HFFc6 (cell line): ENCODE measurements at places on chromosomes 16 and 17. TPM values are rescaled to one million over a fixed set of nuclear protein-coding genes. Genes with fewer than 3 reads are reported as not detected.

C17orf78 gene
- total RNA-seq: not detected in 3 replicates

LGALS9B gene
- not detected in 2 replicates for total RNA-seq

ASIC2 gene
- not detected in 3 replicates for total RNA-seq

MAPT gene
- 0.33 to 0.42 TPM (median 0.42 TPM) in 3 replicates for total RNA-seq

MAFG gene
- total RNA-seq: 16.5 to 20.1 TPM (median 18.0 TPM) in 3 replicates

KRT222 gene
- not detected in 3 replicates for total RNA-seq

KRT40 gene
- not detected in 3 replicates for total RNA-seq

SCPEP1 gene
- 39.8 and 41.8 TPM in 2 replicates for total RNA-seq

DNA sequence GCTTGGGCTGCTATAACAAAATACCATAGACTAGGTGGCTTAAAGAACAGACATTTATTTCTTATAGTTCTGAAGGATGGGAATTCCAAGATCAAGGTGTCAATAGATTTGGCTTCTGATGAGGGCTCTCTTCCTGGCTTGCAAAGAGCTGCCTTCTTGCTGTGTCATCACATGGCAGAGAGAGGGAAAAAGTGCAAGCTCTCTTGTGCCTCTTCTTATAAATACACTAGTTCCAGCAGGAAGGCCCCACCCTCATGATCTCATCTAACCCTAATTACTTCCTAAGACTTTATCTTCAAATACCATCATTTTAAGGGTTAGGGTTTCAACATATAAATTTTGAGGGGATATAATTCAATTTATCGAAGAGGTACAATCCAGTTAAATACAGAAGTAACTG lies 30.6 kb downstream of the ABCA9 start:
- DNase-seq: no peak

DNA sequence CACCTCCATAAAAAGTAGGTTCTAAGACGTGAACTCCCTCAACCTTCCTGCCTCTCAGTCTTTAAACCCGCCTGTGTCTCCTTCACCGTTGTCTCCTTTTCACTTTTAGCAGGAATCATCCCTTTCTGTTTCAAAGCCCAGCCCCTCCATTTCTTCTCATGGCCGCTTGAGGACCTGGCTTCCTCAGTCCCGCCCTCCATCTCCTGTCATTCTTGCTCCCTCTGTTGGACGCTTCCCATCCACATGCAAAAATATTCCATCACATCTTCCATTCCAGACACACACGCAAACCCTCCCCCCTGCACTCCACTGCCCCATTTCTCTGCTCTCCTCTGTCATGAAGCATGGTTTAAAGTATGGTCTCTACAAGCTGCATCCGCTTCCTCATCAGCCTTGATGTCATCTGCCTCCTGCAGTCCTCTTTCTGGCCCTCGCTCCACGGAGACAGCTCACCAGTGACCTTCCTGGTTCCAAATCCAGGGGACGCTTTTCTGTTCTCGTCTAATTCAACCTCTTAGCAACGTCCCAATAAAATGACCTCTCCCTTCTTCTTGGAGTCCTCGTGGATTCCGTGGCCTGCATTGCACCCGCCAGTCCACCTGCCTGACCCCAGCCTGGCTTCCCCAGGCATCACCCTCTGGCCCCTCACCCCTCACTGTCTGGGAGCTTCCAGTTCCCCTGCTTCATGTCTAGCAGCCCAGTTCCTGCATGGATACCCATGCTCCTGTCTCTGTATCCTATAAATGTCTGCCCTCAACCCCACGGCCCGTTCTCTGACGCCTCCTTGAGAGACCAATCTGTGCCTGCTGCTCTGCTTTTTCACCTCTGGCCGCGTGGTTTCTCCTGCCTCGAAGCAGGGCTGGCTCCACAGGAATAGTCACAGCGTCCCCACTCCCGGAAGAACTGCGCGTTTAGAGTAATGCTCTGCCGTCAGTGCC lies 26.2 kb downstream of the ANKRD40 start:
- DNase-seq: peak; percentile 71

DNA sequence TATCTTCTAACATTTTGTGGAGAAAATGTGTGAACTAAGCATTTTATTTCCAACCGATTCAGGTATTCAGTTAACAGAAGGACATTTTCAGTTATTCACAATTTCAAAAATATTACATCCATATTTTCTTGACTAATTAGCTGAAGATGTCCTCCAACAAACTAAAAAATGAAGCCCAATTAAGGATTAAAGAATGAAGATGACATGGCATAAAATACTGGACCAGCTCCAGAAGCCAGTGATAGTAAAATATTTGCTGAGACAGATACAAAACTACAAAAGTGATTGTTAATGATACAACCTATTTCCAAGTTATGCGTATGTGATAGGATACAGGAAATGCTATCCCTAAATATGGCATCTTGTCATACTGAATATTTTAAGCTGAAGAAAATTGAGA lies 48.6 kb downstream of the PMP22 start:
- no peak for DNase-seq

DNA sequence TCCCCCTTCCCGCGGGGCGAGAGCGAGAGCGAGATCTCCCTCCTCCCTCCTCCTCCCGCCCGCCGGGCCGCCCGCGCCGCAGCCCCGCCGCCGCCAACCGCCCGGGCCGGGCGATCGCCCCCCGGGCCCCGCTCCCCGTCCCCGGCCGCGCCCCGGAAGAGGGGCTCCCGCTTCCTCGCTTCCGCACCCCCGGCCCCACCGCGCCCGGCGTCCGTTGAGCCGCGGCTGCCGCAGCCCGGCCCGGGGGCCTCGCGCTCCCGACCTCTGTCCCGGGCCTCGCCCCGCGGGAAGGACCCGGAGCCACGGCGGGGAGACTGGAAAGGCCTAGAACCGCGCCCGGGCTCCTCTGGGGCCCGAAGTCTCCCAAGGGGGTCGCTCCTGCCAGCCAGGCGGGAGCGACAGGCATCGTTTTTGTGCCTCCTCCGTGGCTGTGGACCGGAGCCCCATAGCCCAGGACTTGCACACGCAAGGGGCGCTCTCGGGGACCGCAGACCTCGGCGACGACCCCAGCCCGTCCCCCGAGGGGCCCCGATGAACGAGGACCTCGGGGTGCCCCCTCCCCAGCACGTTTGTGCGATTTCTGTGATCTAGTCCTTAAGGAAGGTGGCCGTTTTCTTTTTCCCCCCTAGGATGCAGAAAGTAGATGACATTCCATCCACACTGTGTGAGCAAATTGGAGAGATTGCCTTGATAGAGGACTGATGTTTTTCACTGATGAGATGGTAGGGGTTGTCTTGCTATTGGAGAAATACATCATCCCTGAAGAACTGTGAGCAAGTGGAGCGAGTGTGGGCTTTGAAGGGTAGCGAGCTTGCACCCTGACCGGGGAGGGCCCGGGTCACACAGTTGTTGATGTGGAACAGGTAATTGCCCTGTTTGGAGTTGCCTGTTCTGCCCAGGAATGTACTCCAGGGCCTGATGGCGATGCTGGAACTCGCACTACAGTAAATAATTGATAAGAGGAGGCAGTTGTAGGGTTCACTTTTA lies 611 bp downstream of the BANP start:
- no peak for DNase-seq

DNA sequence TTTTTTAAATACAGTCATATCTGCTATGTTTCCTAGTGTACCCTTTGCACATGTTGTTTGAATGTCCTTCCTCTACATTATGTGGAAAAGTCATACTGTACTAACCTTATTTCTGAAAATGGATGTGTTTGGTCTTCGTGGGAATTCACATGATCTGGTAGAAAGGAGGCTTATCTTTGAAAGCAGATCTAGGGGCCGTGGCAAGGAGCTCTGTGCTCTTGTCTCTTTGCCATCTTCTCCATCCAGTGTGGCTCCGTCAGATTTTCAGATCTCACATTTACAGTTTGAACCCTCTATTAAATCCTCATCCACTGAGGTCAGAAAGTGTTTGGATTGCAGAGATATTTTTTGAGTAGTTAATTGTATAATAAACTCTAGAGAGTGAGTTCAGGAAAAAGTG lies 32.9 kb downstream of the MAP2K4 start:
- DNase-seq: no peak

DNA sequence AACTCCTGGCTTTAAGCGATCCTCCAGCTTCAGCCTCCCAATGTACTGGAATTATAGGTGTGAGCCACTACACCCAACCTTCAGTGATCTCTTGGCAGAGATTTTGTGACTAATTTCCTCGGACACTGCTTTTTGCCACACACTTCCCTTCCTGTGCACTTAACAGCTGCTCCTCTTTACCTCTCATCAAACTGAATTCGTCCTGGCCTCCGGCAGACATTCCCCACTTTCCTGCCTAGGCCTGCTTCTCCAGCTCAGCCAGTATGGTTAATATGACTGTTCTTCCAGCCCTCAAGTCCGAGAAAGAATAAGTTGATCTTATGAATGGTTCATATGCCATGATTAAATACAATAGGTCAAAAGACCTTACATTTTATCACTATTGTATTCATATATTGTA lies 69.0 kb upstream of the MTMR4 start:
- no peak for DNase-seq

- DNase-seq: peak; percentile 28
Observed at GRCh38 chr16:66152823-66153393, 213.6 kb upstream of the CDH5 start.

- no peak for DNase-seq
Observed at GRCh38 chr17:29642171-29642611, 19.5 kb upstream of the CORO6 start.

DNA sequence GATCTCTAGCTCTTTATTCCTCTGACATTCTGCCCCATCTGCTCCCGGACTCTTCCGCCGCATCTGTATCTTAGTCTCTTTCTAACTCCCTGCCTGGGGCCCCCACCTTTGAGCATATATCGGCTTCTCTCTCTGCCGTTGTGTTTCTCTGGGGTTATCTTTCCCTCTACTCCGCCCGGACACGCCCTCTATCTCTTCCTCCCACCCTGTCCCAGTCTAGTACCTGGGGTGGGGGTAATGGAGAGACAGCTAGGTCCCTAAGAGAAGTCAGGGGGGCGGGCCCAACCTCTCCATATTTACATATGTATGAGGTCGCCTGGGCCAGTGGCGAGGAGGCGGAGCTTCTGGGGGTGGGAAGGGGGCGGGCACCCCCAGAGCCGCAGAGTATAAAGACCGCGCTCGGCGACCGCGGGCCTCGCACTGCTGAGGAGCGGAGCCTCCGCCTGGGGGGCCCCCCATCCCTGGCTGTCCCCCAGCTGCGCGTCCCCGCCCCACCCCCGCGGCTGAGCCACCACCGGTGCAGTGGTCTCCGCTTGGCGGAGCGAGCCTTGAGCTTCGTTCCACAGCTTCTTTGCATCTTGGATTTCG lies at the start of gene ATP1B2:
Gene ATP1B2, plus strand, starts transcription at position 418 of the 588 bp plus-strand sequence. CDS start 593 bp downstream, outside the sequence.
- no peak for DNase-seq

DNA sequence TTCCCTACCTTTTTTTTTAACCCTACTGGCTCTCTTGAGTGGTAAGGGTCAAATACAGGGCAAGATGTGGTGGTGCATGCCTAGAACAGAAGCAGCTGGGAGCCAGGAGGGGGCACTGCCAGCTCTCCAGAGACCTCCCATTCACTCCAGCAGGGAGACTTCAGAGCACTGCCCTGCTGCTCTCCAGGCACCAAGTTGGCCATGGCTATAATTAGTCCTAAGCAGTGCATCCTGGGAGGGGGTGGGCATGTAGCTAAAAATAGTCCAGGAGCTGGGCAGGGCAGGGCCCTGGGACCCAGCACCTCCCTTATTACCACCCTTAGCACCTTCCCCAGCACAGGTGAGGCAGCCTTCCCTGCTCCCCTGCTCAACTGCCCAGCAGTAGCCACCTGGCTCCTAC lies 3.5 kb downstream of the CORO6 start:
- DNase-seq: peak; percentile 52

GRCh38 chr16:88455610-88456355 lies 2.7 kb downstream of the ZFPM1 start:
- DNase-seq: no peak

GRCh38 chr17:78249818-78250806 lies 18.7 kb downstream of the TMEM235 start:
- DNase-seq: no peak

DNA sequence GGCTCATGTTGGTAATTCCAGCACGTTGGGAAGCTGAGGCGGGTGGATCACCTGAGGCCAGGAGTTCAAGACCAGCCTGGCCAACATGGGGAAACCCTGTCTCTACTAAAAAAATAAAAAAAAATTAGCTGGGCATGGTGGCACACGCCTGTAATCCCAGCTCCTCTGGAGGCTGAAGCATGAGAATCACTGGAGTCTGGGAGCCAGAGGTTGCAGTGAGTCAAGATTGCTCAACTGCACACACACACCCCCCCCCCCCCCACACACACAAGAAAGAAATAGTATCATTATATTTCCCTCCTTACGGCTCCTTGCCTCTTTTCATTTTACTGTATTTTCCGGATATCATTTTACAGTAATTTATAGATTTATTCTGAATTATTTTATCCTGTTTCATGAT lies 963.1 kb upstream of the GOT2 start:
- DNase-seq: no peak

- no peak for DNase-seq
Observed at GRCh38 chr16:84544031-84544773, 39.7 kb upstream of the MEAK7 start.

DNA sequence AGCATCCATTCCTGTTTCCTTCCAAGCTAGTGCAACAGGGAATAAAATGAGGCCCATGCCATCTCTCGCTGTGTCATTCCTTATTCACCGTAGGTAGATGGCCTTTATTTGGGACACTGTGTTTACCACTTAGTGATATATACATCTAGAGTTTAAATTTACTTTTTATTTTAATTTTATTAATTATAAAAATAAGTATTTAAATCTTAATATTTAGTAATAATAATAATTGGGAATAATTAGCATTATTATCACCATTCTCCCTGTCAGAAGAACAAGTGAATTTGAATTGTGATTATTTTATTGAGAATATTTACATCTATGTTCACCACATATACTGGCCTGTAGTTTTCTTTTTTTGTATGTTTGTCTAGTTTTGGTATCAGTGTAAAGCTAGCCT lies 692.9 kb upstream of the KIF2B start:
- no peak for DNase-seq

DNA sequence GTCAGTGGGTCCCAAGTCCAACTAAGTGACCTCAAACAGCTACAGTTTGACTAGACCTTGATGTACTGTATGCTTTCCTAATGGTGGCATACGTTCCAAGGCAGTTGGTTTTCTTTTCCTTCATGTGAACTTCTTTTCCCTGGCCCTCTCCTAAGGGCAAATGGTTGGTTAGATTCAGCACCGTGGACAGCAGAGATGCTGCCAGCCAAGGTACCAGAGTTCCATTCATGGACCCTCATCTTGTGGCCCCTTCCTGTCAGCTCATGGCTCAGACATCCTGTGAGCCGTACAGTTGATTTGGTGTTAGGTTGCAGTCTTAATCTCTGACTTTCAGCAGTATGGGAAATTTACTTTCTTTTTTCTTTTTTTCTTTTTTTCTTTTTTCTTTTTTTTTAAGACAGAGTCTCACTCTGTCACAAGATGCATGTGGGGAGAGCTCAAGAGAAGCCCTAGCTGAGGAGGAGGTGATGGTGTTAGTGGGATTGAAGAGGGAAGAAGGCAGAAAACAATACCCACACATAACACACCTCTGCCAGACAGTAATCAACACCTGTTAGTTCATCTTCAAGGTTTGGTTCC lies 122.4 kb downstream of the USP31 start:
- peak; percentile 3 for DNase-seq

- no peak for DNase-seq
Observed at GRCh38 chr16:68047987-68048386, 24.9 kb downstream of the DUS2 start.

DNA sequence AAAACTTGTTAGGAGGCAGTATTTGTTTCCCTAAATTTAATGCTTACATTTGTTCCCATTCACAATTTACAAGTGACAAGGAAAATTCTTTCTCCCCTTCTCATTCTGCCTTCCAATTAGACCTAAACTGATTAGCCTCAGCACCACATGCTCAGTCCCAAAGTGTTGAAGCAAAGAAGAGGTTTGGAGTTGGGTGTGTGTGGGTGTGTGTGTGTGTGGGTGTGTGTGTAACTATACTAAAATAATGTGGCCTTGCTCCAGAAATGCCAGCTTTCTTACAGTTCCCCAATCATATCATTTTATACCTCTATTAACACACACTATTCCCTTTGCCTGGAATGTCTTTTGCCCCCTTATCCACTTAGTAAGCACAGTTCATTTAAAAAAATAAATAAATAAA lies 6.9 kb upstream of the UTP6 start:
- no peak for DNase-seq
